ENCODE measurements at places on chromosomes 13 and 19. TPM values are rescaled to one million over a fixed set of nuclear protein-coding genes. Genes with fewer than 3 reads are reported as not detected.

- no peak for DNase-seq
Observed at GRCh38 chr19:18393836-18394235, 3.6 kb downstream of the LRRC25 start.

DNA sequence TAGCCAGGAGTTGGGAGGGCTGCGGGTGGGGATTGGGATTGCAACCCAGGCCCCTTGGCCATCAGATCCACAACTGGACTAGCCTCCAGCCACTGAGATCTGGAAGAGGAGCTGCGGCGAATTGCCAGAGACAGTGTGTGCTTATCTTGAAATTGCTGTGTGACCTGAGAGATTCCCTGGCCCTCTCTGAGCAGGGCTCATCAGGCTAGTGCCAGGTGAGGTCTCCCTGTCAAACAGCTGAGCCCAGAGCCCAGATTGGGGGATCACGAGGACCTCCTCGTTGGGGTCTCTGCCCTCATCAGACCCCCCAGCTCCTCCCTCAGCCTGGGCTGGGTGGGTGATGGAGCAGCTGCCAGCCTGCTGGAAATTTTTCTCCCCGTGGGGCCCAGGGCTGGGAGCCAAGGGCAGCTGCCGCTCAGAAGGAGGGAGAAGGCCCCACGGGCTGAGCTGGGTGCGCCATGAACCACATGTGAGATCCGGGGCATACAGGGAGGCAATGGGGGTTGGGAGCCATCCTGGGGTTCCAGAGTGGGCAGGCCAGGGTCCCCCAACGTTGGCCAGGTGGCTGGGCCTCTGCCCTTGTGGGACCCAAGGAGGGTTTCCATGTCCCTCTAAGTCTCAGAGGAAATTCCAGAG lies 7.2 kb downstream of the FUT5 start:
- DNase-seq: no peak

DNA sequence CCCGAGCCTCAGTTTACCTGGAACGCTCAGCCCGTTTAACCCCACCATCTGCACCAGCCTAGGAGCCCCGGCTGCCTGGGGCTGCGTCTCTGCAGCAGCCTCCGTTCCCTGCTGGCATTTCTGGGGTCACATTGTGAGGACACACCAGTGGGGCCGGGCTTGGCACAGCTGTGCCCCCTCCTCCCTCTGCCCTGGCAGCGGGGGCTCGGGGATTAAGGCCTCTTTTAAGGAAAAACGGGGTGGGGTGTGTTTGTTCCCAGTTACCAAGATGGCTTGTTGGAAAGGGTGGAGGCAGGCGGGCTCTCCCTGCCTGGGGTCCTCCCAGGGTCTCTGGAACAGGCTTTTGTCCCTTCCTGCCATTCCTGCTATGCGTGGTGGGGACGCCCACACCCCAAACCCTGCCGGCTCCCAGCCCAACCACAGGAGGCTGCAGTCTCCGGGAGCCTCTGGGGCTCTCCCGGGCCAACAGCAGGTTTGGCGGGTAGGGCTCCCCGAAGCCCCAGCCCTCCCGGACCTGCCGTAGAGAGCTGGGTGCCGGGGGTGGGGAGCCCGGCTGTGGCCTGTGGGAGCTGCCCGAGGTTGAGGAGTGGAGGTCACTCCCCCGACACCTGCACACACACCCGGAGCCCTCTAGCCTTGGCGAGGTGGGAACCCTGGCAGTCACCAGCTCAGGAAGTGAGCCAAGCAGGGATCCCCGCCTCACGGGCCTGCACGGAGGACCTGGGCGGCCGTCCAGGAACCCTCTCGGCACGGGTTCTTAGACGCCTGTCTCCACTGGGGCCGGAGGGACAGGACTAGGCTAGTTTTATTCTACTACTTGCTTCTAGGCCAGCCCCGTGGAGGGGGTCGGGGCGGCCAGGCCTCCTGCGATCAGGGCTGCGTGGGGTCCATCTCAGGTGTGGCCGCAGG lies 36.9 kb downstream of the GADD45B start:
- no peak for DNase-seq

SPPL2B gene
- total RNA-seq: 9.3 TPM

TMEM59L gene
- 1.2 TPM for total RNA-seq

DNA sequence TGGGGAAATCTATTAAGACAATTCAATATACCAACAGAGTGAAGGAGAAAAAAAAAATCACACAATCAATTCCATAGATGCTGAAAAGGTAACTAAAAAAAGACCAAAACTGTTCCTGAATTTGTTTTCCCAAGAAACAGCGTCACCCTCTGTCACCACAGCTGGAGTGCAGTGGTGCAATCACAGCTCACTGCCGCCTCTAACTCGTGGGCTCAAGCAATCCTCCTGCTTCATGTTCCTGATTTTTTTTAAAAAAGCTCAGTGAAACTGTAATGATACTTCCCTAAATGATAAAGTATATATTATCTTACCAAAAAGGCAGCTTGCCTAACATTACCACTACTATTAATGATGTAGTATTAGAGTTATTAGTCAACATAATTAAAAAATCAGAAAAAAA lies 19.6 kb upstream of the ZFP14 start:
- DNase-seq: no peak

GRCh38 chr13:71171740-71172139 lies 695.3 kb downstream of the DACH1 start:
- no peak for DNase-seq

GRCh38 chr13:109707044-109707741 lies 79.2 kb downstream of the IRS2 start:
- no peak for DNase-seq

COL4A2 gene
- 20.4 TPM for total RNA-seq

- DNase-seq: no peak
Observed at GRCh38 chr13:27665333-27665732, 43.6 kb downstream of the POLR1D start.

GRCh38 chr13:20796791-20797508 lies 23.2 kb upstream of the EEF1AKMT1 start:
- DNase-seq: no peak

DNA sequence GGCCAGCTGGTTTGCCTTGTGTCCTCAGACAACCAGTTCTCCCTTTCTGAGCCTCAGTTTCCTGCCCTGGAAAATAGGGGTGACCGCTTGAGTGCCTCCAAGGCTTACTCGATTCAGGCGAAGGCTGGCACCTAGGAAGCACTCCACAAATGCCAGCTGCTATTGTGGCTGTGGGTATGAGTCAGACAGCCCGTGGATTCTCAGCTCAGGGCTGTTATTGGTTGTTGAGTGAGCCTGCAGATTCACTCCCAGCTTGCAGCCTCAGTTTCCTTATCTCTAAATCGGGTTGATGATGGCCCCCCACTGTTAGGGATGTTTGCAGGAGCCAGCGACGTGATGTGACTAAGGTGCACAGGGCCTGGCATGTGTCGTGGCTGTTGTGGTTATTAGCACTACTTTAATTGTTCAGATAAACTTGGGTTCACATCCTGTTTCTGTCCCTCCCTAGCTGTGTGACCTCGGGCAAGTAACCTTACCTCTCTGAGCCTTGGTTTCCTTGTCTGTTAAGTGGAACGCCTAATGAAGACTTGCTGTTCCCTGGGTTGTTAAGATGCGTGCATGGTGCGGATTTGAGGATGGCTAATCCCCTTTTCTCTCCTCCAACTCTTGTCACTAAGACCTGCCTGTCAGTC lies 2.4 kb downstream of the MARK4 start:
- DNase-seq: no peak

RRAS gene
- total RNA-seq: 21.5 TPM

ACP4 gene
- not detected for total RNA-seq

LILRB2 gene
- not detected for total RNA-seq

- peak; percentile 85 for DNase-seq
Observed at GRCh38 chr19:37506387-37507166, at the start of gene ZNF793. Gene ZNF793 (plus strand): TSS chr19:37506939. CDS start chr19:37523440, 16,501 bp downstream.

DNA sequence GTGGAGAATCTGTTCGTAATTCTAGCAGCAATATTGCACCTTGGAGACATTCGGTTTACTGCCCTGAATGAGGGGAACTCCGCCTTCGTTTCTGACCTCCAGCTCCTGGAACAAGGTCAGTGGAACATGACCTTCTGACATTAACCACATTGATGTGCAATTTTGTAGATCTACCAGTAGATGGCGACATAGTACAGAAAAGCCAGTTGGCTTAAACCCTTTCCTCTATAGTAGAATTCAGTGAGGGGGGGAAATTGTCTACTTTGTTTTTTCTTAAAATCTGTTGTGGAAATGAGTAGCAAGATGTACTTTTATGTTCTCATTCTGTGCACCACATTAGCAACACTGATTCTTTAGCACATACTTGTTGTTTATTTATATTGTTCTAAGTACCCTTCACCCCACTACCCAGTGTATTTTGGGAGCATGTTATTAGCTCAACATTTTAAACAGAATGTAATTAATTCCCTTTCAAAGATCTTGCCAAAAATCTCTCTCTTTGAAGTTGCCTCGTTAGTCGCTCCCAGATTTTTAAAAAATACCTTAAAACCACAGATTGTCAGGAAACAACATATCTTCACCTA lies 332.2 kb downstream of the MYO16 start:
- peak; percentile 37 for DNase-seq

MATK gene
- not detected for total RNA-seq

DNA sequence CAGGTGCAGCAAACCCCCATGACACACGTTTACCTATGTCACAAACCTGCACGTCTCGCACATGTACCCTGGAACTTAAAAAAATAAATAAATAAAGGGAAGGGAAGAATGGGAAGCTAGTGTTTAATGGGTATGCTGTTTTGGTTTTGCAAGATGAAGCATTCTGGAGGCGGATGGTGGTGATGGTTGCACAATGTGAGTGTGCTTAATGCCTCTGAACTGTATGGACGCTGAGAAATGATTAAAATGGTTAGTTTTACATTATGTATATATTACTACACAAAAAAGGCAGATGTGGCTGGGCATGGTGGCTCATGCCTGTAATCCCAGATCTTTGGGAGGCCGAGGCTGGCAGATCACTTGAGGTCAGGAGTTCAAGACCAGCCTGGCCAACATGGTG lies 17.8 kb downstream of the NFILZ start:
- DNase-seq: no peak
